ENCODE measurements at places on chromosomes 13 and 19. TPM values are rescaled to one million over a fixed set of nuclear protein-coding genes. Genes with fewer than 3 reads are reported as not detected.
A peak's percentile ranks its signal among the peaks of the same experiment; 100 is the strongest.

DNA sequence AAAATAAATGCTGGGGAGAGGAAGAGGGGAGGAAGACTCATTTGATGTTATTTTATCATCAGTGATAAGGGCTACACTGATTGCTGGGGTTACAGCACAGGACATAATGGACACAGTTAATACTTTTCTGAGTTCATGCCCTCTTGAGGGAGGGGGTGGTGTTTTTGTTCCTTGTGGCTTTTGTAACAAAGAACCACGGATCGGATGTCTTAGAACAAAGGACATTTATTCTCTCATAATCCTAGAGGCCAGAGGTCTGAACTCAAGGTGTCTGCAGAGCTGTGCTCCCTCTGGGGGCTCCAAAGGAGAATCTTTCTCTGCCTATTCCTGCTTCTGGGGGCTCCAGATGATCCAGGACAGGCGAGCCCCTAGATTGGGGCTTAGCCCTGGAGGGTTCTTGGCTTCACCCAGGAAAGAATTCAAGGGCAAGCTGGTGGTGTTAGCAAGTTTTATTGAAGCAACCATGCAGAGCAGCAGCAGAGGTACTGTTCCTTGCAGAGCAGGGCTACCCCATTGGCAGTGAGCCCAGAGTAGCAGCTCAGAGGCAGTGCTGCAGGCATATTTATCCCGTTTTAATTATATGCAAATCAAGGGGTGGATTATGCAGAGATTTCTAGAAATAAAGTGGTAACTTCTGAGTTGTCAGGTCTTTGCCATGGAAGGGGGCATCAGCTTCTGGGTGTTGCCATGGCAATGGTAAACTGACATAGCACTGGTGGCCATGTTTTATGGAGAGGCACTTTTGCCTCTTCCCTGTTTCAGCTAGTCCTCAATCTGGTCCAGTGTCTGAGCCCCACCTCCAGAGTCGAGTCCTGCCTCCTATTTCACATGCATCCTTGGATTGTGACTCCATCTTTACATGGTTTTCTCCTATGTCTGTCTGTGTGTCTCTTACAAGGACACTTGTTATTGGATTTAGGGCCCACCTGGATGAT is 18.0 kb downstream of the VAV1 start:
- H3K36me3 ChIP-seq = peaks cover 23% of the 10 kb centered on the region
- no peak overlapping the region for H3K4me3 ChIP-seq
- H3K27me3 ChIP-seq = no peaks in the 10 kb centered on the region
- no peak overlapping the region for H3K27ac ChIP-seq
- no peak for DNase-seq
- H3K4me1 ChIP-seq = peaks cover 7% of the 10 kb centered on the region

DNA sequence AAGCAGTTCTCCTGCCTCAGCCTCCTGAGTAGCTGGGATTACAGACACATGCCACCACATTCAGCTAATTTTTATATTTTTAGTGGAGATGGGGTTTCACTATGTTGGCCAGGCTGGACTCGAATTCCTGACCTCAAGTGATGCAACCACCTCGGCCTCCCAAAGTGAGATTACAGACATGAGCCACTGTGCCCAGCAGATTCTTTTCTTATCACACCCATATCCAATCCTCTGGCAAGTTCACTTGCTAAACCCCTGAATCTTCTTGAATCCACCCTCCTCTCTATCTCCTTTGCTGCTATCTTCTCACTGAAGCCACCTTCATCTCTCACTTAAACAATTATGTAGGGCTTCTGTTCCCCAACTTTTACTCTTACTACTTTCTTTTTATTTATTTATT is 17.5 kb downstream of the TMEM143 start:
- DNase-seq = no peak
- H3K4me3 ChIP-seq = no peak overlapping the region
- H3K27ac ChIP-seq = no peak overlapping the region
- H3K4me1 ChIP-seq = no peaks in the 10 kb centered on the region
- H3K36me3 ChIP-seq = peaks cover 2% of the 10 kb centered on the region

GRCh38 chr19:29121684-29122083 is 91.3 kb downstream of the UQCRFS1 start:
- no peak overlapping the region for H3K4me3 ChIP-seq
- DNase-seq = no peak
- no peaks in the 10 kb centered on the region for H3K36me3 ChIP-seq

GRCh38 chr19:49019242-49019932 is 2.5 kb upstream of the LHB start:
- H3K36me3 ChIP-seq = no peaks in the 10 kb centered on the region
- DNase-seq = peak; percentile 54
- H3K4me1 ChIP-seq = peaks cover 31% of the 10 kb centered on the region
- H3K27me3 ChIP-seq = no peaks in the 10 kb centered on the region

DNA sequence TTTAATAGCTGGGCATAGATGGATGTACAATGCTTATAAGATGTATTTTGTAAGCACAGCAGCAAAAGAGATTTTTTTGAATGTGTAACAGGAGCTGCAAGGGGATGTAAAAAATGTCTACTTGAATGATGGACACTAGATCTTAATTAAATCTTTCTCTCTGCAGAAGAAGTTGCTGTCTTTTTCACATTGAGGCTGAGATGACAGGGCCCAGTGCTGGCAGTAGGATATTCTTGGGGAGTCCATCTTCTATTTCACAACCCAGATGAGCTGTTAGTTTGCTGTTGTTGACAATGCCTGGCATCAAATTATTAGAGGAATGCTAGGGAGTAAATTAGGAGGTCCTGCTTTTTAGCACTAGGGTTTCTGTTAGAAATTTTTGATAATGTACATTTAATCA is 698.7 kb downstream of the SLITRK5 start:
- no peak overlapping the region for H3K27ac ChIP-seq
- H3K36me3 ChIP-seq = no peaks in the 10 kb centered on the region
- H3K4me1 ChIP-seq = no peaks in the 10 kb centered on the region
- H3K27me3 ChIP-seq = no peaks in the 10 kb centered on the region

DNA sequence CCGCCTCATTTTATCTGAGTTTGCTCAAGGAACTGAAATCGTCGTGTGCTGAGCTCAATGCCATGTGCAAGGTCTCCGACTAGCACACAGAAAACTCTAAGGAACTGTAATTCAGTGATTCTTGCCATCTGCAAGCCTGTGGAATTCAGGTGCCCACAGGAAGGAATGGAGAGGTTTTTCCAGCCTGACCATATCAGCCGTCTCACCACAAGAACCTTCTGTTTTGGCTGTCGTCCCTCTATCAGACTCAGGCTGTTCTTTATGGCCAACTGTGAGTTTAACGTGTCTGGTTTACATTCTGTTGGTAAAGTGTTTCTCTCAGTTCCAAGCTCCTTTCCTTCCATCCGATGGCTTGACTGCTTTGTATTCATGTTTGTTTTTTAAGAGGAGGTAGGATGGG is 293.5 kb downstream of the SPRY2 start:
- no peak overlapping the region for H3K4me3 ChIP-seq
- H3K4me1 ChIP-seq = no peaks in the 10 kb centered on the region
- H3K27ac ChIP-seq = no peak overlapping the region
- no peaks in the 10 kb centered on the region for H3K36me3 ChIP-seq
- no peak for DNase-seq

The GJA3 gene
- polyA plus RNA-seq = not detected
